Thyroid gland (tissue), 4 donors: ENCODE measurements at places on chromosomes 3 and 15. TPM values are rescaled to one million over a fixed set of nuclear protein-coding genes. Genes with fewer than 3 reads are reported as not detected.

GRCh38 chr15:59998950-59999611 lies 5.0 kb upstream of the FOXB1 start:
- H3K27me3 ChIP-seq: peaks cover 99% of the 10 kb centered on the region
- H3K4me1 ChIP-seq: peaks cover 9% of the 10 kb centered on the region
- DNase-seq: no peak
- H3K36me3 ChIP-seq: no peaks in the 10 kb centered on the region

- H3K36me3 ChIP-seq: no peaks in the 10 kb centered on the region
- H3K27ac ChIP-seq: no peak overlapping the region
- H3K4me3 ChIP-seq: no peak overlapping the region
- no peak for DNase-seq
- H3K27me3 ChIP-seq: no peaks in the 10 kb centered on the region
- no peaks in the 10 kb centered on the region for H3K4me1 ChIP-seq
Observed at GRCh38 chr3:190180268-190180667, 59.6 kb upstream of the P3H2 start.

DNA sequence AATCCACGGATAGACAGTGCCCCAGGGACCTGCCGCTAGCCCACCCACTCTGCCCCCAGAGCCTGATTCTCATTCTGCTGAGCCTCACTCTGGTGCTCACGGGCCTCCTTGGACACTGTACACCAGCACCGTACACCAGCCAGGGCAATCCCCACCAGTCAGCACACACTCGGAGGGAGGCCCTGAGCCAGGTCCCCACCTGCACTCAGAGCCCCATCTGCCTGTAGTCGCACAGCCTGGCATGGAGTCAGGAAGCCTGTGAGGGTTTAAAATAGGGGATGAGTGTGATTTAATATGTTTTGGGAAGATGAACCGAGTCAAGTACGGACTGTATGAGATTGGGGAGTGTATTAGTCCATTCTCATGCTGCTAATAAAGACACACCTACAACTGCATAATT lies 223.0 kb downstream of the SLCO3A1 start:
- H3K4me3 ChIP-seq: no peak overlapping the region
- H3K27ac ChIP-seq: no peak overlapping the region
- DNase-seq: no peak
- no peaks in the 10 kb centered on the region for H3K36me3 ChIP-seq
- no peaks in the 10 kb centered on the region for H3K27me3 ChIP-seq
- H3K4me1 ChIP-seq: peaks cover 8% of the 10 kb centered on the region

DNA sequence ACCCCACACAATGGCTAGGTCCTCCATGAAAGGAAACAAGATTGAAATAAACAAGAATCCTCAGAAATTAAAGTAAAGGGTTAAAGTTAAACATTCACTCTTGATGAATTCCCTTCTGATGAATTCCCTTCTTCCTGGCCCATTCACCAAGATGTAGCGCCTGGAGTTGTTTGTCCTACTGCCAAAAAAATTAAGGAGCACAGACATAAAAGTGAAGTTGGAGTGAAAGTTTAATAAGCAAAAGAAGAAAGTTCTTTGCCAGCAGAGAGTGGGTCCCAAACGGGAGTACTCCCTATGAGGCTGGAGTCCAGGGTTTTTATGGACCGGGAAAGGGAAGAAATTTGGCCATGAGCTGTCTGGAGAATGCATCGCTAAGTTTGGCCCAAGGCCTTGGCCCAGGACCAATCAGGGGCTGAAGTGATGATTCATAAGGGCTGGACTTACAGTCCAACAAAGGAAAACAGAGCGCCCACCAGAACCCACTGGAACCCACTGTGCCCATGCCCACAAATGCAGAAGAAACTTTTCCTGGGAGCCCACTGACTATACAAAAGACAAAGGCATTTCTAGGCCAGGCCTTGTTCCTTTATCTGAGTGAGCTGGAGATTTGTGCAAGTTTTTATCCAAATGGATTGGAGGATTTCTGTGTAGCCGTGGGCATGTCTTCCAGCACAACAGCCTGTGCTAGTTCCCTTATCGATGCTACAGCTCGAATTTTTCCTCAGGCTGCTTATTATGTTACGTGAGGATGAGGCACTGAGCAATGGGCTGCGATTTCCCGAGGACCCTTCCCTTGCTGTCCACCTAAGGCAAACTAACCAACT lies 1561.6 kb downstream of the OTOL1 start:
- H3K27ac ChIP-seq: no peak overlapping the region
- H3K4me3 ChIP-seq: no peak overlapping the region
- H3K27me3 ChIP-seq: no peaks in the 10 kb centered on the region
- no peak for DNase-seq
- no peaks in the 10 kb centered on the region for H3K36me3 ChIP-seq

- no peaks in the 10 kb centered on the region for H3K4me1 ChIP-seq
- peaks cover 3% of the 10 kb centered on the region for H3K36me3 ChIP-seq
- DNase-seq: no peak
- H3K4me3 ChIP-seq: no peak overlapping the region
- no peaks in the 10 kb centered on the region for H3K27me3 ChIP-seq
Observed at GRCh38 chr15:76795217-76795616, 109.9 kb downstream of the SCAPER start.

- no peaks in the 10 kb centered on the region for H3K36me3 ChIP-seq
- no peak overlapping the region for H3K4me3 ChIP-seq
- DNase-seq: no peak
- H3K27ac ChIP-seq: no peak overlapping the region
- H3K4me1 ChIP-seq: no peaks in the 10 kb centered on the region
Observed at GRCh38 chr3:24004171-24004938, 59.3 kb downstream of the NR1D2 start.

DNA sequence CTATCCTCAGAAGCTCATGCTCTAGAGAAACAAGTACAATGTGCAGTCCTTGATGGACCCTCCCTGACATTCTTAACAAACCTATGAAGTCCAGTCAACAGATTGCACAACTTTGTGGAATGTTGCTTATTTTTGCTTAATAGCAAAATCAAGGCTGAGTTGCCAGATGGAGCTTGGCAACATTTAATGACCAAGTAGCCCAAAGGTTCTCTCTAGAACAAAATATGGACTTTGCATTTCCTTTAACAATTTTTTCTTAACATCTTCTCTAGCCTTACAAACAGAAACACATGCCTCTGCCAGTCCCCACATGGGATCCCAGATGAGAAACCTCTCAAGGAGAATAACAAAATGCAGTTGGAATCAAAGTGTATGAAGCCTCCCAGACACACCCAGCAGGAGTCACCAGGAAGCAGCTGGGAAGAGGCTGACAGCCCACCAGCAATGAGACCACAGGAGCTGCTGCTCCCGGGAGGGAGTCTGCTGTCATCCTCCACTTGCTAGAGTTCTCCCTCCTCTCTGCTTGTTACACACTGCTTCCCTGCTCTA lies 422.5 kb upstream of the CDIN1 start:
- no peak for DNase-seq
- no peaks in the 10 kb centered on the region for H3K36me3 ChIP-seq
- H3K27ac ChIP-seq: no peak overlapping the region
- H3K4me1 ChIP-seq: no peaks in the 10 kb centered on the region
- H3K4me3 ChIP-seq: no peak overlapping the region
- no peaks in the 10 kb centered on the region for H3K27me3 ChIP-seq

CD276 gene
- 31.3 TPM for total RNA-seq

PLXND1 gene
- total RNA-seq: 66.3 TPM

ARRDC4 gene
- 32.1 TPM for total RNA-seq

KIF23 gene
- total RNA-seq: not detected

ALPK3 gene
- total RNA-seq: 8.1 TPM
